COR-L47 (cell line): ENCODE measurements at places on chromosomes 5 and 9.
A peak's percentile ranks its signal among the peaks of the same experiment; 100 is the strongest.

- no peak for DNase-seq
These were observed 539 bp downstream of the POC5 start for GRCh38 chr5:75716715-75717081.

- DNase-seq: no peak
These were observed 593.1 kb downstream of the EBF1 start for GRCh38 chr5:158506648-158507047.

DNA sequence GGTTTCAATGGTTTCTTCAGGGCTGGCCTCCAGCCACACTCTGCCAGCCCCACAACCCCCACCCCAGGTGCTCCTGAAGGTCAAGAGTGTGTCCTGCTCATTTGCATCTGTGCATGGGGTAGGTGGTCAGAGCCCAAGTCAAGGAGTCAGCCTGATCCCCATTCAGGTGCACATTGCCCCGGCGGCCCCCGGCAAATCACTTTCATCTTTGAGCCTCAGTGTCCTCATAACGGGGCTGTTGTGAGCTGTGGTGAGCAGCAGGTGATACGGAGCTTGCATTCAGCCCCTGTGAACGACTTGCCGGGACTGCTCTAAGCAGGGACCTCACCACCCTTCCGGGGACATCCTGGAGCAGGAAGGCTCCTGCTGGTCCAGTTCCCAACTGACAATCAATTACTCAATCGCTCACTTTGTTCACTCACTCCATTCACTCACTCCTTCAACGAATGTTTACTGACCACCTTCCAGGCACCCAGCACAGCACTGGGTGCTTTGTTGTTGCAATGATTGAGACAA, 93.2 kb upstream of the CPEB4 start:
- no peak for DNase-seq

- no peak for DNase-seq
These were observed 56.7 kb upstream of the PCA3 start for GRCh38 chr9:76707510-76707909.

GRCh38 chr9:100354121-100354800, 1.5 kb upstream of the TEX10 start:
- no peak for DNase-seq

- DNase-seq: no peak
These were observed 31.0 kb upstream of the FSD1L start for GRCh38 chr9:105416840-105417239.

- no peak for DNase-seq
These were observed 511.5 kb downstream of the ZNF608 start for GRCh38 chr5:124234770-124235562.

- no peak for DNase-seq
These were observed 32.1 kb downstream of the WNK2 start for GRCh38 chr9:93216073-93216365.

DNA sequence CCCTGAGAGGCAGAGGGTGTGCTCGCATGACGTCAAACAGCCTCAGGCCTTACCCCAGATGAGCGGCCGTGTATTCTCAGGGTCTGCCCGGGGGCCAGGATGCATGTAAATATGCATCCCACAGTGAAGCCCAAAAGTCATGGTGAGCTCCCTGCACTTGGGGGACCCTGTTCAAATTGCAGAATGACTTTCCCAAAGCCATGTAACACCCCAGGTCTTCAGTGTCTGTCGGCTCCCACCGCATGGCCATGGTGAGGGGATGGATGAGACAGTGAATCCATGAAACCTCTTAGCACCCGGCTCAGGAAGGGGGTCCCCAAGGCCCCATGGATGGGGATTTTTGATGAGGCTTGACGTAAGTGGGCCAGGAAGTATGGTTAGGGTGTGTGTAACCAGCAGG, 9.3 kb upstream of the COL5A1 start:
- no peak for DNase-seq

GRCh38 chr9:137411645-137412380, 11.1 kb downstream of the EXD3 start:
- DNase-seq: no peak

GRCh38 chr5:28523888-28524635, 1485.7 kb upstream of the CDH9 start:
- DNase-seq: no peak

DNA sequence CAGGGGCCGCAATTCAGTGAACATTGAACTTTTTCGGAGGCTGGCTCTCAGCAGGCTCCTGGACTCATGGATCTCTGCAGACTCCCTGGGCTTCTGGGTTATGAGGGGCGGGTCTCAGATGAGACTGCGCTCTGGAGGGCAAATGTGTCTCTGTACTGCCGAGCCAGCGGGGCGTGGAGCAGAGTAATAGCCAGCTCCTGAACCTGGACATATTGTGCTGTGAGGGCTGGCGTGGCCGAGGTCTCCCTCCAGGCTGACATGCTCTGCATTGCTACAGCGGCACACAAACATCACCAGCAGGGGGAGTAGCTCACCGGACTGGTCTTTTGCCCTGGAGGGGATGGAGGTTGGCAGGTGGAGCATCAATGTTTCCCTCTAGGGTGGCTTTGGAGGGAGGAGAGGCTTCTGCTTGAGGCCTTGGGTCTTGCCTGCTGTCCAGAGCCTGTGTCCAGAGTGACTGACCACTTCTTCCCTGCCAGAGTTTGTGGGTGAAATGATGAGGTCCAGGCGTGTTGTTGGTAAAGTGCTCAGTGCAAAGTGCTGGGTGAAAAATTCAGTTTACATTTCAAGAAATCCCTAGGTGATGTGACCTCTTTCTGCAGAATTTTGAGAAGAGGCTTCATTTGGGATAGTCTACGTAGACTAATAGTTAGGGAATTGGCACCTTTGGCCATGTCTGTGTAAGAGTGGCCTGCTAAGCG, 10.9 kb upstream of the GADD45G start:
- DNase-seq: peak; percentile 52
